GDM1 (cell line): ENCODE measurements at places on chromosomes 3 and 15.

- no peak for DNase-seq
These were observed 17.2 kb downstream of the KLHL25 start for GRCh38 chr15:85777250-85778106.

- DNase-seq, result no peak
These were observed 6.1 kb downstream of the ZBTB47 start for GRCh38 chr3:42659451-42660130.

- no peak for DNase-seq
These were observed 193.9 kb downstream of the TLE3 start for GRCh38 chr15:69903470-69904469.

- DNase-seq, result no peak
These were observed 153.7 kb upstream of the HES1 start for GRCh38 chr3:193982258-193982659.

GRCh38 chr15:34754674-34755418 is at the start of gene GJD2:
GJD2 (minus strand) TSS chr15:34754998; CDS start chr15:34754488, 510 bp downstream.
- no peak for DNase-seq

DNA sequence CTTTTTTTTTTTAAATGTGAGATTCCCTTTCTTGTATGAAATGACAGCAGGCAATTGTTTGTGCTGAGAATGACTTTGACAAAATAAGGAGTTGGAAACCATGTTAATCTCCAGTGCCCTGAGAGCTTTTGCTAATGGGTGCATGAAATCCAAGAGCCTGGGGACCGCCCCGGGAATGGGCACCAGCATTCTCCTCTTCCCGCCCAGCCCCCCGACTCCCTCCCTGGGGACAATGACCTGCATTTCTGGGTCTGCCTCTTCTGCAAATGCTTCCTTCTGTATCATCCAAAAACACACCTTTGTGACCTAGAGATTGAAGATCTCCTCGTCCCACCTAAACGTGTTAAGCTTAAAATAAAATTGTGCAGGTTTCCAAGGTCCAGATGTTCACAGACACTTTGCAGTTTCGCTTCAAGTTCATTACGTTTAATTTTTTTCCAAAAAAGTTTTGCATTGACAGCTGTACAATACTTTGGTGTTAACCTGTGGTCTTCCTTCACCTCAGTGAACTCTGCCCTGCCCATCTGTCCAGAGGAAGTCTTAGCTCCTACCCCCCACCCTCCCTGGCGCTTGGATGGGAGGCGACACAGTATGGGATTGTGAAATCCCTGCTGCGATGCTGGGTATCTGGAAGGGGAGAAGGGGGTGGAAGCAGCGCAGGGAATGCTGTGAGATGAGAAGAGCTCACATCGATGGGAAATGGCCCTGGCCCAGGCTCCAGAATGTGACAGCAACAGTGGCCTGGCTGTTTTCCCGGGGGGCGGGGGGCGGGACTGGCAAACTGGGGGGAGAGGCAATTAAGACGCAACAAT is 50.1 kb downstream of the TLE3 start:
- DNase-seq, result no peak

GRCh38 chr15:71752604-71753289 is 57.6 kb upstream of the NR2E3 start:
- DNase-seq, result peak; percentile 31

- DNase-seq, result no peak
These were observed 4.8 kb downstream of the FANCI start for GRCh38 chr15:89248584-89248983.

GRCh38 chr15:74497584-74497983 is 36.6 kb upstream of the UBL7 start:
- no peak for DNase-seq

GRCh38 chr15:36737430-36737891 is 158.0 kb downstream of the CDIN1 start:
- no peak for DNase-seq

DNA sequence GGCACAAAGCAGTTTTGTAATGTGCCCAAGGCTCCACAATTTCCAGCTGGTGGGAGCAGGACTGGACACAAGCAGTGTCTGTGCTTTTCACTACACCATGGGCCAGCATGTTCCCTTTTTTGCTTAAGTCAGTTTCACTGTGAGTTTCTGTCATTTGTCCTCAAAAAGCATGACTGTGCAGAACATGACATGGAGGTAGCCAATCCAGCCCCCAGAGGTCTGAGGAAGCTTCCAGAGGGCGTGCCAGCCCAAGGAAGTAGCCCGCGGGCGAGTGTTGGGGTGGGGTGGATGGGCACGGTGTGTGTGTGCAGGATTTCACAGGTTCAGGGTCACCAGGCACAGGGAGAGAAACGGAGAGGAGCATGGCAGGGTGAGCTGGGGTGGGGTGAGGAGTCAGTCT is 8.0 kb upstream of the EEFSEC start:
- peak; percentile 71 for DNase-seq

DNA sequence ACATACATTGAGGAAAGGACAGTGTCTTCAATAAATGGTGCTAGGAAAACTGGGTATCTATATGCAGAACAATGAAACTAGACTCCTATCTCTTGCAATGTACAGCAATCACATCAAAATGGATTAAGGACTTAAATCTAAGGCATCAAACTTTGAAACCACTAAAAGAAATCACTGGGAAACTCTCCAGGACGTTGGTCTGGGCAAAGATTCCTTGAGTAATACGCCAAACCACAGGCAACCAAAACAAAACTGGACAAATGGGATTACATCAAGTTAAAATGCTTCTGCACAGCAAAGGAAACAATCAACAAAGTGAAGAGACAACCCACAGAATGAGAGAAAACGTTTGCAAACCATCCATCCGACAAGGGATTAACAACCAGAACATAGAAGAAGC is 14.5 kb downstream of the LAMP3 start:
- no peak for DNase-seq

DNA sequence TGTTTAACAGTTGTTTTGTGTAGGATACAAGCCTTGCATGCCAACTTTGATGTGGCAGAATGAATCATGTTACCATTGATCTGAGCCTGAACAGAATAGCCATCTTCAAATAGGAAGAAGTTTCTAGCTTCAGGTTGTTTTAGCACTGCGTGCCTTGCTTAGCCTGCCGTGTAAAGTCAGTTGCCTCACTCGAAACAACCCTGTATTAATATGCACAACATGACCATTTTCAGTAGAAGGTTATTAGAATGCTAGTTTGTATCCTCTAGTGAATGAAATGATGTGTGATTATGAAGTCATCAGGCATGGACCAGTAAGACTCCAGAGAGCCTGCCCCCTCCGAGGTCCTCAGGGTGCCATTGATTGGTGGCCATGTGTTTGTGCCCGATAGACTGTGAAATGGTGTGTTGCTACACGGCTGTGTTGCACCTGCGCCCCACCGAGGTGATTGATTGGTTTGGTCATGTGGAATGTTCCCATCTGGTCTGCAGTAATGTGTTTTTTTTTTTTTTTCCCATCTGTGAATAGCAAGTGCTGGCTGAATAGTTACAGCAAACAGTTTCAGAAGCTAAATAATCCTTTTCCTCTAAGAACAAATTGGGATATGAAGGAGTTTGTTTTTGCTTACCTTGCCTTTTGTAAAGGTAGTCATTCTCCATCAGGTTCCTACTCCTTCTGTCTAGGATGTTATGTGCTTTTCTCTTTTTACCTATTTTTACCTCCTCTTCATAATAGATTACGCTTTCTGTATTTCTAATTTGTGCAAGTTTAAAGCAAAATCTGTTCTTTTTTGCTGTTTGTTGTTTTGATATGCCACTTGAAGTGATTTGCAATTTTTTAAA is 214.9 kb downstream of the TCF12 start:
- no peak for DNase-seq

DNA sequence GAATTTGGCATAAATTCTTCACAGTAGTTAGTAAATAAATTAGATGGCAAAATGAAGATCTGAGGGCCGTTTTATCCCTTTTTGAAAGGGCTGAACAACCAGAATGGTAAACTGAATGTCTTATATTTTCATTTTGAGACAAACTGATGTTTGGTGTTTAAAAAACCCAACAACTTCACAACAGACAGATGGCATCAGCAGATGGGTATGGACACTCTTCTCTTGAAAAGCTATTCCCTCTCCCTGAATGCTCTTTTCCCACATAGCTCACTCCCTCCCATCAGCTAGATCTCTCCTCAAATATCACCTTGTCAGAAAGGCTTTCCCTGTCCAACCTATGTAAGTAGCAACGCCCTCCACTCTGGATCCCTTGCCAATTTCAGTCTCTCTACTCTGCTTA is 33.3 kb downstream of the EMC4 start:
- no peak for DNase-seq

- no peak for DNase-seq
These were observed 90.0 kb downstream of the GAP43 start for GRCh38 chr3:115713284-115713683.

- no peak for DNase-seq
These were observed 342.7 kb downstream of the PTPRG start for GRCh38 chr3:61903931-61904657.

- DNase-seq, result no peak
These were observed 13.1 kb downstream of the SLC7A14 start for GRCh38 chr3:170572665-170573253.

GRCh38 chr3:12316253-12316652 is 27.4 kb downstream of the PPARG start:
- no peak for DNase-seq

DNA sequence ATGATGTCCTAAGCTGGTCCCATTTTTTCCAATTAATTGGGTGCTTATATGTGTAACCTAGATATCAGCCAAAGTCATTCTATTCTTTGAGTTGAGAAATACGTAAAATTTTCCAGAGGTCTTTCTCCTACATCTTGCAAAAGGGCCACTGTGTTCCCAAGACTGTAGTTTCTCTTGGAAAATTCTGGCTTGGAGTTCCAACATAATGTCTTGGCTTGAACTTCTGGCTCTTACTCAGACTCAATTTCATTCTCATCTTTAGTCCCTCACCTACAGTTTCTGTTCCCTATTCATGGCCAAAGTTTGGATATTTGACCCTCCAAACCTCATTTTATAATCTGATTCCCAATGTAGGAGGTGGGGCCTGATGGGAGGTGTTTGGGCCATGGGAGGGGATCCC is 201.4 kb upstream of the ARHGEF26 start:
- DNase-seq, result no peak

DNA sequence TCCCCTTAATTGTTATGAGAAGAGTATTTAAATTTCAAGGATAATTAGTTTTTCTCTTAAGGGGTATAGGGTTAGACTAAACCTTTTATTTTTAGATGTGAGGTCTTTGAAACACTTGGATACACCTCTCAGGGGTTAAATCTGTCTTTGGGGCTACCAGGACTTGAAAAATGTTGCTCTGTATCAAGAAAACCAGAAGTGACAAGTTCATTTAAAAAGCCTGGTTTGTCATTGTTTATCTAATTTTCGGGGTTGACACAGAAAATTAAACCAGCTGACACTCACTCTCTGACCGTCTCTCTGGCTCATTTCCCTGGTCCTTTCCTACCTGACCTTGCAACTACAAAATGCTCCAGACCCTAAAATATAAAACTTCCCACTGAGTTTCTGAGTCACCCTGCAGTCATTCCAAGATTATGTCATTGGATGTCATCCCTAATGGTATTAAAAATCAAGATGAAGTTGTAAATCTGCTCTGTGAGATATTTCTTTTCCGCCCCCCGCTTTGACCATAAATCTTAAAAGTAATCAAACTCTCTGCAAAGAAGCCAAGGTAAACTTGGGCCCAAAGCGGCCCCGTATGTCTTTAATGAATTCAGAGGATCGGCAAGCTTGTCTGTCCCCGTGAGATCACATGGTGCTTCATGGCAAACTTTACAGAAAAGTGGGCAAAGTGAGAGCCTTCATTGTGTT is 32.9 kb upstream of the SKOR1 start:
- no peak for DNase-seq

- no peak for DNase-seq
These were observed 2.0 kb upstream of the SS18L2 start for GRCh38 chr3:42588625-42589024.

DNA sequence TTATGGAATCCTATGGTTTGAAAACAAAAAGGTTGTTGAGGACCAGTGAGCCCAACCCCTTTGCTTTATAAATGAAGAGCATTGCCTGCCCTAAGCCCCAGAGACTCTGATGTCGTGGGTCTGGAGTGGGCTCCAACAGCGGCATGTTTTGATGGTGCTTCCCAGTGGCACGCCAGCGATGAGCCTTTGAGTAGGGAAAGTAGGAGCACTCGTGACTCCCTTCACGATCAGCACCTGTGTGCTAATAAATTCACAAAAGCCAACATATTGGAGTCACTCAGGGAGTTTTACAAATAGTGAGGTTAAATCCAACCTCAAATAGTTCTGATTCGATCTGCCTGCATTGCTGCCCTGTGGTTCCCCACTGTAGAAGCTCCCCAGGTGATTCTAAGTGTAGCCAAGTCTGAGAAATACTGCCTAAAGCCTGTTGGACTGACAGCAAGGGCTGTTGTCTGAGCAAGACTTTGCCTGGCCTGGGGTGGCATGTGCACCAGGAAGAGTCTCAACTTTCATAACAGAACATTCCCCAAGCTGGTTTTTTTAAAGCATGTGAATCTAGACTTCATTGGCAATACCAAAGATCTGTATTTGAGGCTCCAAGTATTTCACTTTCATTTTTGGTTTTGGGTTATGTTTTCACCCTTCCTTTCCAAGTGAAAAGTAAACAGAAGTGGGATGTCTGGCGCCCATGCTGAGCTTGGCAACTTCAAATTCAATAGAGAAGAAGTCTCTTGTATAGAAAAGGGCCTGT is 9.9 kb downstream of the CCR5 start:
- no peak for DNase-seq
